ENCODE measurements at places on chromosomes 16 and 17.

- no peak for DNase-seq
Measured at GRCh38 chr16:80323187-80323807, 217.5 kb upstream of the DYNLRB2 start.

DNA sequence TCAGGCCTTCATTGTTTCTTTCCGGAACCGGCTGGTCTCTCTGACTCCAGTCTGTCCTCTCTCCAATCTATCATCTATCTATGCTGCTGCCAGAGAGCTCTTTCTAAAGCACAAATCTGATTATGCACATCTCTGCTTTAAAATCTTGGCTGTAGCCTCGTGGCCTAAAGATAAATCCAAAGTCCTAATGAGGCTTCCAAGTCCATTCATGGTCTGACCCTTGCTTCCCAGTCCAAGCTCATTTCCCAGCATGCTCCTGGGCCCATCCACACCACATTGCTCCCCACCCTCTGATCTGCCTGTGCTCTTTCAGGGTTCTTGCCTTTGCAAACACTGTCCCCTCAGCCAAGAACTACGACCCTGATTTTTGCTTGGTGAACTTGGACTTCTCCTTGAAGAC lies 21.5 kb upstream of the PHB1 start:
- no peak for DNase-seq

DNA sequence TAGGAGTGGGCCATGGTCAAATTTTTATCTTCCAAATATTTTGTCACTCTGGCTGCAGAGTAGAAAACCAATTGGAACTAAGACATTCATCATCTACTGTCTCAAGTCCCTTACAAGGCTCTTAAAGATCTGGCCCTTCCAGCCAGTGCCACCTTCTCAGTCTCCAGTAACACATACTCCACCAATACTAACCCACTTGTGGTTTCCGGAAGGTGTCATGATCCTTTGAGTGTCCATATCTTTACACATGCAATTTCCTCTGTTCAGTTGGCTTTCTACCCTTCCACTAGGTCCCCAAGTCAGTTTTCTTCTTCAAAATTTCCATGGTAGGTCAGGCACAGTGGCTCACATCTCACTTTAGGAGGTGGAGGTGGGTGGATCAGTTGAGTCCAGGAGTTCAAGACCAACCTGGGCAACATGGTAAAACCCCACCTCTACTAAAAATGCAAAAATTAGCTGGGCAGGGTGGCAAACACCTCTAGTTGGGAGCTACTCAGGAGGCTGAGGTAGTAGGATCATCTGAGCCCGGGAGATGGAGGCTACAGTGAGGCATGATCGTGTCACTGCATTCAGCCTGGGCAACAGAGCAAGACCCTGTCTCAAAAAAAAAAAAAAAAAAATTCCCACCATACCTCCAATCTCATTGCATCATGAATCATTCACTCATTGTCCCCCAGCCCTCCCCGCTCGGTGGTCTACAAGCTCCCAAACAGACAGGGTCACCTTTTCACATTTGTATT lies 6.0 kb upstream of the GRB2 start:
- peak; percentile 96 for DNase-seq

- DNase-seq, result no peak
Measured at GRCh38 chr16:57695680-57696069, 1.1 kb downstream of the DRC7 start.

DNA sequence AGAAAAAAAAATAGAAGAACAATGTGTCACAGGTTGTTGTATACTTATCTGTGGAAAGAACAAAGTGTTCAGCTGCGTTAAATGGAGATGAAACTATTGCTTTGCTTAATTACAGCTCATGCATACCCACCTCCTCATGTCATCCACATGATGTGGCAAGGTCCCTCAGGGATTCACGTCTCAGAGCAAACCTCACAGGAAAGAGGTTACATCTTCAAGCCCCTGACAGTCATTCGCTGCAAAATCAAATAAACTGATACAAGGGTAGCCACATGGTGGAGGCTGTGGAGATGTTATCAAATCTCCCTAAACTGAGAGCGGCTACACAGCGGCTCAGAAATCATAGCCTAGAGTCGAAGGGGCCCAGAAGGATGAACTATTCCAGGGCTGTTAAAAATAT lies 21.1 kb downstream of the GINS3 start:
- no peak for DNase-seq

DNA sequence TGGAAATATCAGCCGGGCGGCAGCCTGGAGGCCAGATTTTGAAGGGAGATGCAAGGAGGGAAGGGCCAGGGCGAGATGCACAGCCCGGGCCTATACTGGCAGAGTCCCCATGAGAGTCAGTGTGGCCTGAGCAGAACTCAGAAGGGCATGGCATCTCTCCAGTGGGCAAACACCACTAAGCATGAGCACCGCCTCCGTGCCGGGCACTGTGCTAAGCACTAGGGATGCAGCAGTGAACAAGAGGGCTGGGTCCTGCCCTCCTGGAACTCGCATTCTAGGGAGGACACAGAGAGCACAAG lies 33.5 kb downstream of the TK2 start:
- DNase-seq, result no peak

DNA sequence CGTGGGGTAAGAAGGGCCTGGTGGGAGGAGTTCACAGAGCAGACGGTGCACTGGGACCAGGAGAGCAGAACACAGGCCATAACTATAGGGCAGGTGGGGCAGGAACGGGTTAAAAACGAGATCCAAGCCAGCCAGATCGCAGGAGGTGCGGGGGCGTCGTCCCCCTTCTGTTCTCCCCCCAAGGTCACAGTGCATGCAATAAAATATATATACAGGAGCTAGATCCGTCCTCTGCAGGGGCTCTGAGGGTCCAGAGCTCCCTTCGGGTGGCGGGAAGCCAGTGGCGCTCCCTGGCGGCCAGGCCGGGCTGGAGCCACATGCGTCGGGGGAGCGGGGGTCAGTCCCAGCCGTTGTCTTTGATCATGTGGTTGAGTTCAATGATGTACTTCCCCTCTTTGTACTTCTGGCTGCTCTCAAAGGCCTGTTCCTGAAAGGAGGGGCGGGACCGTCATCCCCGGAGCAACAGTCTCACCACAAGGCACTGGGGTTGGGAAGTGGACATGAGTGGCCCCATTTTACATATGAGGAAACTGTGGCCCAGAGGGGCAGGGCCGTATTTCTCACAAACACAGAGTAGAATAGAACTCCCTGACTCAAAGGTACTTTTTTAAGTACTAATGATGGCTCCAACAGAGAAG lies 768 bp upstream of the TBX6 start:
- peak; percentile 91 for DNase-seq

DNA sequence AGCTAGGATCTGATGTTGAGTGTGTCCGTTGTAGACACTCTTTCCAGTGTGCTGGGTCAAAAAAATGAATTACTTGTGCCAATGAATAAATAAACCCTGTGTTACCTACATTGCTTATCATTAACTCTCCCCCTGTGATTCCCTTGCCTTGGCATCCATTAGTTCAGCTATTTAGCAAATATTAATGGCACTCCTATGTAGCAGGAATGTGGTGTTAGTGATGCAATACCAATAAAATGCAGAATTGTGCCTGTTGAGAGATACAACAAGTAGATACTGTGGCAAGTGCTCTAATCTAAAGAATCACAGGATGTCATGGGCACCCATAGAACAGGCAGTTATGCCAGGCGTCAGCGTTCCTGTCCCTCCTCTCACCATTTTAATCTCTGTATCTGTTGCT lies 343.2 kb downstream of the PMP22 start:
- DNase-seq, result no peak

DNA sequence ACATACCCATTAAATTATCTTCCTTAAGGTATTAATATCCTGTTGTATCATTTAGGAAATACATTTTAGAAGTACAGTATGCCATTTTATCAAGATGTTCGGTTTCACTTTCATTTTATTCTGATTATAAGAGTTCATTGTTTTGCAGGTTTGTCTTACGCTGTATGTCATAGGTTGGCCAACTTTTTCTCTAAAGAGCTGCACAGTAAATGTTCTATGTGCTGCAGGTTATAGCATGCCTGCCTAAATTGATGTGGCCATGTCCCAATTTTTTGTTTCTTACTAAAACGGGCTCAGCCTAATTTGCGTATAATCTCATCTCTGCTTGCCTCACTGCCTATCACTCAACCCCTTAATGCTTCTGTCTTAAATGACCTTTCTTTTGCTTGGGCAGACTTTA lies 126.4 kb downstream of the USP22 start:
- no peak for DNase-seq

DNA sequence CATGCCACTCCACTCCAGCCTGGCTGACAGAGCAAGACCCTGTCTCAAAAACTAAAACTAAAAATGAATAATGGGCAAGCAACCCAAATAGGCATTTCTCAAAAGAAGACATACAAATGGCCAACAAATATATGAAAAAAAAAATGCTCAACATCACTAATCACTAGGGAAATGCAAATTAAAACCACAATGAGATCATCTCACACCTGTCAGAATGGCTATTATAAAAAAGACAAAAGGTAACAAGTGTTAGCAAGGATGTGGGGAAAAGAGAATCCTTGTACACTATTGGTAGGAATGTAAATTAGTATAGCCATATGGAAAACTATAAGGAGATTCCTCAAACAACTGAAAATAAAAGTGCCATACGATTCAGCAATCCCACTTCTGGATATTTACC lies 7.1 kb upstream of the ERCC4 start:
- no peak for DNase-seq

- no peak for DNase-seq
Measured at GRCh38 chr17:55748841-55749240, 2.0 kb upstream of the PCTP start.

DNA sequence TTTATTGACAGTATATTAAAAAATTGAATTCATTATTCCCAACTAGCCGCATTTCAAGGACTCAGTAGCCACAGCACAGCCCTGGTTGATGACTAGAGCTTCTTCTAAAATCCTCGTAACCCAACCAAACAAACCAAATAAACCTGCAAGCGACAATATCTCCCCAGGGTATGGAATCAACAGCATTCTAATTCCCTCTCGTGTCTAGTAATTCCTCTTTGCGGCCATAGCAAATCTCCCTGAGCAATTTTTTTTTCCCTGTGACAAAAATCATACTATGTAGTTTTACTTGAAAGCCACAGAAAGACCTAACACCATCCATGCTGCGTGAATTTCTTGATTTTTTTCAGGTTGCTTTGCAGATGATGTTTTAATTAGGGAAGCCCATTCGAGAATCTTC lies 143.4 kb upstream of the MYOCD start:
- DNase-seq, result no peak

- DNase-seq, result peak; percentile 31
Measured at GRCh38 chr17:35373984-35374765, 754 bp upstream of the SLFN11 start.

- DNase-seq, result no peak
Measured at GRCh38 chr17:48551596-48552465, 6.9 kb upstream of the HOXB2 start.

DNA sequence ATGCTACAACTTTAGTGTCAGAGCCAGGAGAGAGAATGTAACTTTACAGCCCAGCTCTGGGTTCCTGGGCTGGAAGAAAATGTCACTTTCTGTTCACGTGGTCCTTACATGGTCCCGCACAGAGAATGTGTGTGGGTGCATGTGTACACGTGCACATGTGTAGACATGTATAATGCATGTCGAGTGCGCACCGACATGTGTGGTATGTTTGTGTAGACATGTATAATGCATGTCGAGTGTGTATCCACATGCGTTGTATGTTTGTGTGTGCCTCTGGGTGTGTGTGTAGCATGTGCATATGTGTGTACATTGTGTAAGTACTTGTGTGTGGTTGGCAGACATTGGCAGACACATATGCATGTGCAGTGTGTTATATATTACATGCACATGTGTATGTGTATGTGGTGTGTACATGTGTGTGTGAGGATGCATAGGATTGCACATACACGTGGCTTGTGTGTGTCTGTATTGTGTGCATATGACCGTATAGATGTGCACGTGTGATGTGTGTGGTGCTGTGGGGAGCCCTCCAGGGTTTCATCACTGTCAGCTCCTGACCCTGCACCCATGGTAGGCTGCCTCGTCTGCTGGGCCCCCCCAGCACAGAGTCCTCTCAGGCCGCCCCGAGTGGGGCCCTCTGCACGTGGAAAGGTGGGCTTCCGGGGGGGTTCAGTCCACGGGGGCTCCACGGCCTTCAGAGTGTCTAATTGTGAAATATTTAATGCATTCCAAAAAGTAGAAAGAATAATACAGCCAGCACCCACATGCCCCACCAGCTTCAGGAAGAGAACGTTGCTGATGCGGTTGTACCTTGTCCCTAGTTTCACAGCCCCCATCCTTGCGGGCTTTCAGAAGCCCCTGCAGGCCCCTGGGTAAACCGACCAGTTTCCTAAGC lies 214.2 kb upstream of the GSE1 start:
- no peak for DNase-seq

DNA sequence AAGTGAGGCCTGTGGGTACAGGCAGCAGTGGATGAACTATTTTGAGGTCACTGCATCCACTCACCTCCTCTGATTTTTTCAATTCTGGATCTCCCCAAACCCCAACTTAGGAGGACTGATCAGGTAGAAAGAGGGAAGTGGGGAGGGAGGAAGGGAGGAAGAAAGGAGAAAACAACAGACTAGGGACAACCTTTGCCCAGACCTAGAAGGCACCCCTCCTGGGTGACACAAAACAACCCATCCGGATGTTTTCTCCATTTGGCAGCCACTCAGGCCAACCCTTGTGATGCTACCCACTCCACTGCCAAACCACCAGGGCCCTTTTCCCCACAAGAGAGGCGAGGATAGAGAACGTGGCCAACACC lies 2.7 kb downstream of the ORMDL3 start:
- no peak for DNase-seq

DNA sequence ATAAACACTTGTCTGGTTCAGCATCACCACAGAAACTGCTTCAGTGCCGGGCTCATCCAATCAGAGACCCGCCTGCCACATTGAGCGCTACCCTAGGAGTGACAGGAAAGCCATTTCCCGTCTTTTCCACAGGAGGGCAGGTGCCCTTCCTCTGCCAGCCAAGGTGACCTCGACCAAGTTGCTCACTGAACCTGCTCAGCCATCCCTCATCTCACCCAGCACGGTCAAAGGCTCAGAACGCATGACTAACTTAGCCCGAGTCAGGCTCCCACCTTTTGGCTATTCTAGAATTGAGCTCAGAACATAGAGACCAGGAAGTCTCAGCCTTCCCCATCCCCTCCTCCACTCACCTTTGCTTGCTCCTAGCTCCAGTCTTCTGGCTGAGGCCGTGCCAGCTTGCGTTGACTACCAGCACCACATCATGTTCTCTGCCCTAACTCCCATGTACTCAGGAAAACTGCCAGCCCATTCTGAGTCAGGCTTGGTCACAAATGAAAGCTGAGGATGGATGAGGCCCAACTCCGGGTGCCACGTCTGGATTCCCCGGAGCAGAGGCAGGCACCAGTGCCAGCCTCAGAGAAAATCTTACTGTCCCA lies 15.6 kb downstream of the MRPS23 start:
- no peak for DNase-seq

- no peak for DNase-seq
Measured at GRCh38 chr16:6888531-6888930, 444.1 kb upstream of the RBFOX1 start.

GRCh38 chr16:1217526-1217925 lies 7.5 kb downstream of the TPSG1 start:
- DNase-seq, result no peak

GRCh38 chr16:56460101-56460500 lies 8.7 kb downstream of the OGFOD1 start:
- no peak for DNase-seq

Data from GF-D8 (cell line).